ENCODE measurements at places on chromosomes 2 and 18.
A peak's percentile ranks its signal among the peaks of the same experiment; 100 is the strongest.

GRCh38 chr2:7961550-7961949, 720.3 kb upstream of the ID2 start:
- no peak for DNase-seq

DNA sequence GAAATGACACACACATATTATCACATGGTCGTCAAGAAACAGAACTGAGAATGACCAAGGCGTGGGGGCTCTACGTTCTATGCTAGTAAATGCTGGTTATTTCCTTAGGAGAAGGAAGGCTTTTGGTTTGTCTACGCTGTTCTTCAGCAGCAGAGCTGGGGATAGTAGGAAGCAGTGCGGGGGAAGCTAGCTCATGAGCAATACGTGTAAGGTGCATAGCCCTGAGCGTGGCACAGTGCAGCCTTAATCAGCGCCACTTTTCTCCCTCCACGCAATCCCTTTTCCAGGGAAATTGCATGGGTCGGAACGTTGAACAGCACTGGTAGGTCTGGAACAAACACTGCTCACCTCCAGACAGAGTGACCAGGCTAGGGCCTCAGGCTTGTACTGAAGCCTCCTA, 199.6 kb upstream of the FBXO11 start:
- DNase-seq = no peak

GRCh38 chr2:220209751-220210150, 582.3 kb downstream of the SLC4A3 start:
- no peak for DNase-seq

DNA sequence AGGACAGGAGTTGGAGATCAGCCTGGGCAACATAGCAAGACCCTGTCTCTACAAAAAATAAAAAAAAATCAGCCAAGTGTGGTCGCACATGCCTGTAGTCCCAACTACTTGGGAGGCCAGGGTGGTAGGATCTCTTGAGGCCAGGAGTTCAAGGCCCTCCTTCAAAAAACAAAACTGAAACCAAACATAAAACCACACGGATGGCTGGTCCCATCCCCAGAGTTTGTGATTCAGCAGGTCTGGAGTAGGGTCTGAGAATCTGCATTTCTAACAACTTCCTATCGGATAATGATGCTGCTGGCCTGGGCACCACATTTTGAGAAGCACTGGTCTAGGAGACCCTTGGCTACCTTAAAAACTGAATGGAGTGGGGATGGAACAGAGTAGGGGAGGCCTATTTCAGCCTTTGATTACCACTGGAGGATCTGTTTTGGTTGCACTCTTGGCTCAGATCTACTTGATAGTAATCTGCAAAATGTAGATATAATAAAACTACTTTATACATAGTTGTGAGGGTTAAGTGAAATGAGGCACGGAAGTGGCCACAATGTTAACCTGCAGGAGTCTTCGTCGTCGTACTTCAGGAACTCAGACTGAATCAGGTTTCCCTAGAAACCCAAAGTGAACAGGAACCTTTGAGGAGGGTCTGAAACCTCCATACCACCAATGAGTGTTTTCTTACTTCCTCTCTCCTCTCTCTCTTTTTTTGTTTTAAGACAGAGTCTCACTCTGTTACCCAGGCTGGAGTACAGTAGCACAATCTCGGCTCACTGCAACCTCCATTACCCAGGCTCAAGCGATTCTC, 25.5 kb upstream of the NFE2L2 start:
- no peak for DNase-seq

DNA sequence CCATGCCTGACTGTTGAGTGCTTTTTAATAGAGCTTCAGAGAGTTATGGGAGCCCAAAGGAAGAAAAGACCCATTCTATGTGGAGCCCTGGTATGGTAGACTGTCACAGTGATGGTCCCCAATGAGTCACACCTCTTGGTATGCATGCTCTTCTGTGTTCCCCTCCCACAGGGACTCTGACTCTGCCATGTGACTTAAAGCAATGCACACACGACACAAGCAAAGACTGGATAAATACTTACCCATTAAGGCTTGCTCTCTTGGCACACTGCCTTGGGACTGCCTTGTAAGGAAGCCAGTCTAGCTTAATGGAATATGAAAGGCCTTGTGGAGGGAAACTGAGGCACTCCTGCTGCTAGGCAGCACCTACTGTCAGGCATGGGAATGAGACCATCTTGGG, 16.7 kb upstream of the DTNB start:
- DNase-seq = no peak

DNA sequence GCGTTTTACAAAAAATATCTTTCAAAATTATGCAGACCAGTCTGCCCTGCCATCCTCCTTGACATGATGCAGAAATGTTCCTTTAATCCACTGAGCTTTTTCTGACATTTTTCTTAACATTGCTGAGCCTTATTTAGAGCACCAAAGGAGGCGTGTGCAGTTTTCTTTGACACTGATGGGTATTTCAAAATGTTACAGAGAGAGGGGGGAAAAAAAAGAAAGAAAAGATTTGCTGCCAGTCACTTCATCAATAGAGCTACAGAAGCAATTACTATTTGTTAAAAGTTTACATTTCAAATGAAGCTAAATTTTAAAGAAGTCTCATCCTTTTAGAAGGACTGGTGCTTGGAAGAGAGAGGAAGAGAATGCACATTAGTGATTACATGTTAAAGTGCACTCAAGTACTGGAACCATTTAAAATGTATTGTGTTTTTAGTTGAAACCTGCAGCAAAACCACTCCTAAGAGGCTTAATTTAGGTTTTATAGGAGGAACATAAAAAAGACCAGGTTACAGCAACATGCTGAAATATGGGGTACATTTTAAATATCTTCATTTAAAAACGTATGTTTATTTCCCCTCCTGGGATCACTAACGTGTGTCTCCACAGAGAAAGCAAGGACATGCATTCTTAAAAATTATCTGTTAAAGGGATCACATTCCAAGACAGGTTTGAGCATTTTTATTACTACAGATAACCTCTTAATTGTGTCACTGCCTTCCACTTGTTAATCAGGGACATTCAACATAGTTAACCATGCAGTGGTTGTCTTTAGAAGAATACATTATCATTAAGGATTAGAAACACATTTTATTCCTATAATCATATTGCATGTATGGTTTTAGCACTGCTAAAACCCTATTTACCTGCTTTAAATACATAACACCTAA, 258.4 kb downstream of the MEIS1 start:
- DNase-seq = no peak

GRCh38 chr2:233449921-233450863, 95.9 kb downstream of the DGKD start:
- DNase-seq = no peak

DNA sequence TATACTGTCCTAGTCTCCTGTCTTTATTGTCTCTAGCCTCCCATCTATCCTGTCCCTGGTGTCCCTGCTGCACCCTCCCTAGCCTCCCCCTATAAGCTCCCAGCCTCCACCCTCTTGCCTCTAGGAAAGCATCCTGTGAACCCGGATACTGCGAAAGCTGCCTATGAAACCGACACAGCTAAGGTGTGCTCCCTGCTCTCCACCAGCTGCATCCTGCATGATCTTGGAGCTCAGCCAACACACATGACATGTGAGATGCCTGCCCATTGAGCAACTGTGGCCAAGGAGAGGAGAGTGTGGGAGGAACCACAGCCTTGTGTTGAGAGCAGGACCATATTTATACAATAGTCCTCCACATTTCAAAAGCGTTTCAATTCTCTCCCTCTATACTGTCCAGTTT, 187.1 kb downstream of the ZBTB7C start:
- no peak for DNase-seq

DNA sequence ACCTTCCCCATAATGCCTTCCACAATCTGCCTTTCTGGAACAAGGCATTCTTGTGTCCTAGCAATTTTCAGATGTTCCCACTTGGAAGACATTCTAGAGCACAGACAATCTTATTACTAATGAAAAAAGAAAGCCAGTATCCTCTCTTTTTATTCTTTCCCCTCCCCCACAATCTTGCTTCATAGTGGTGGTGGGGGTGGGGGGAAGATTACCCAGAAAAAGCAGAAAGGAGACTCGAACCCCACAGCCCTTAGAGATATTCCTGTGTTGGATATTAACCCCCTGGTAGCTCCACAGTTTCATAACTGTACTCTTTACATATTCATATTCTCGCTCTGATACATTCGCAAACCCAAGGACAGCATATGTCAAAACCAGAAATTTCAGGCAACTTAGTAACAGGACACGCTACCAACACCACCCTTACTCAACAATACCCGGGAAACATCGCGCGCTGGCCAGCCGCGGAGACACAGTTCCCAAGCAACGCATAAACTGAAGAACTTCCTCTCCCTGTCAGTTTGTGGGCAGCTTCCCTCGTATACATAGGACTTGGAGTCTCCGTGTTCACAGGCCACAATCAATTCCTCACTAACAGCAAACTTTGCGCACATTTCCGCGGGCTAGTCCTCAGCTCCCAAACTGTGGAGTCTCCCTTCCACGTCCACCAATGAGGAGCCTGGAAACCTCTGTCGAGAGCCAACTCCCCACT, 793 bp downstream of the NR4A2 start:
- DNase-seq = no peak

DNA sequence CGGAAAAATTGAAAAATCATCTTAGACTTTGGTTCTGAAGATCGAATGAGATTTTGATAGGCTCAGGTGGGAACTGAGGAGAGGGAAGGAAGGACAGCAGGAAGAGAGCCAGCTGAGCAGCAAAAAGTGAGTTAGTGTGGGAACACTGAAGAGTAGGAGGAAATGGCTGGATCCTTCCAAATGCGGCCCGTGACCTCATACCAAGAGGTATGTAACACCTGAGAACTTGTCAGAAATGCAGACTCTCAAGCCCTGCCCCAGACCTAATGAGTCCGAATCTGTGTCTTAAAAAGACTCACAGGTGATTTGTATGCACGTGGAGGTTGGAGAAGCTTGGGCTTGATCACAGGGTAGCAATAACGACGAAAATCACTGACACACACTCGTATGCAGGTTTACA, 42.0 kb downstream of the COL4A3 start:
- no peak for DNase-seq

DNA sequence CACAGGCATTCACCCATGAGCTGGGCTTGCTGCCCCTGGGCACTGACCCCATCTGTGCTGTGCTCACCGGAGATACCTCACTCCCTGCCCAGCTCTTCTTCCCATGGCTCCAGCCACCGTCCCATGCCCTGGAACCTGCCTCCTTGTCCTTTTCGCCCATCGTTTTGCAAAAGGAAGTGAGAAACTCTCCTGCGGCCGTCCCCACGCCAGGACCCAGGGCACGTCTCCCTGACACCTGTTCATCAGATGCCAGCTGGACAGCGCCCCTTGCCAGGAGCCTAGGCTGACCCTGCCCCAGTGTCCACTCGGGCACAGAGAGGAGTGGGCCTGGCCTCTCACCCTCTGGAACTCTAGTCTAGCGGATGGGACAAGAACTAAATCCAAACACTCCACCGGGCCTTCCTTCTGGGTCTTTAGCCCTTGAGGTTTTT, 238.6 kb downstream of the SEPTIN10 start:
- DNase-seq = no peak

- no peak for DNase-seq
Observed at GRCh38 chr2:111034606-111035005, 86.1 kb upstream of the BCL2L11 start.

DNA sequence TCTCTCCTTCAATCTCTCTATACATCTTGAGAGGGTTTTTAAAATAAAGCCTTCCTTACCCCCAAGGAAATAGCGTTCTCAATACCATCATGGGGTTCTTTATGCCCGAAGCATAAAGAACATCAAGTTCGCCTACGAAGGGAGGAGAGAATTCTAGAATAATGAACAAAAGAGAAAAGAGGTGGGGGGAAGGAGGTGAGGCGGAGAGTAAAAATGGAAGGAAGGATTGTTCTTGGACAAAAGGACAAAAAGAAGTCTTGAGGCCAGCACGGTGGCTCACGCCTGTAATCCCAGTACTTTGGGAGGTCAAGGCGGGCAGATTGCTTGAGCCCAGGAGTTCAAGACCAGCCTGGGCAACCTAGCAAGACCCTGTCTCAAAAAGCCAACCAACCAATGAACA, 319.8 kb upstream of the NCKAP5 start:
- DNase-seq = no peak

DNA sequence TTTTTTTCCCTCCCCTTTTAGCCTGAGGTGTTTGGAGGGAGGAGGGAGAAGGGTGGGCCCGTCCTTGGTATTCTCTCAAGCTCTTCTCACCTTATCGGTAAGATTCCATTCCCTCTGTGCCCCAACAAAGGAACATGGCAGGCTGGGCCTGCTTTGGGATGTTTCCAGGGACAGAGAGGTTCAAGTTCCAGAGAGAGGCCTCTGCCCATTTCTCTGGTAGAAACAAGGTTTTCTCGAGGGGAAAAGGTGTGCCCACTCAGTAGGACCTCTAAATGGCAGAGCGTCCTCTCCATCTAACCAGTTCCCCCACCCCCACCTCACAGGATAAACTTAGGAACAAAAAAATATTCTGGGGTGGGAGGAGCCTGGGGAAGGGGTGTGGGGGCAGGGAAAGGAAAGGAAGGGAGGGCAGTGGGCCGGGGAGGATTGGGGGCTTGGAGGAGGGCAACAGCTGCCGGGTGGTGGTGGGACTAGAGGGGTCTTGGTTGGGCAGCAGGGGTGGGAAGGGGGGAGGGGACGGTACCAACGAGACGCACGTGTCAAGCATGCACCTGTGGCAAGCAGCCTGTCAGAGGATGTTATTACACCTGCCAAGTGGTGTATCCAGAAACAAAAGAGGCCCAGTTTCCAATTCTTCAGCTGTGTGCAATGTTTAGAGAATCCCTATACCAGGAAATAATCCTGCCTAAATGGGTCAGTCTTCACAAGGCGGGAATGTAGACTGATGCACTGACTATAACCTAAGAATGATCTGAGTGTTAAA, 2.1 kb downstream of the PCBP1 start:
- peak; percentile 40 for DNase-seq

DNA sequence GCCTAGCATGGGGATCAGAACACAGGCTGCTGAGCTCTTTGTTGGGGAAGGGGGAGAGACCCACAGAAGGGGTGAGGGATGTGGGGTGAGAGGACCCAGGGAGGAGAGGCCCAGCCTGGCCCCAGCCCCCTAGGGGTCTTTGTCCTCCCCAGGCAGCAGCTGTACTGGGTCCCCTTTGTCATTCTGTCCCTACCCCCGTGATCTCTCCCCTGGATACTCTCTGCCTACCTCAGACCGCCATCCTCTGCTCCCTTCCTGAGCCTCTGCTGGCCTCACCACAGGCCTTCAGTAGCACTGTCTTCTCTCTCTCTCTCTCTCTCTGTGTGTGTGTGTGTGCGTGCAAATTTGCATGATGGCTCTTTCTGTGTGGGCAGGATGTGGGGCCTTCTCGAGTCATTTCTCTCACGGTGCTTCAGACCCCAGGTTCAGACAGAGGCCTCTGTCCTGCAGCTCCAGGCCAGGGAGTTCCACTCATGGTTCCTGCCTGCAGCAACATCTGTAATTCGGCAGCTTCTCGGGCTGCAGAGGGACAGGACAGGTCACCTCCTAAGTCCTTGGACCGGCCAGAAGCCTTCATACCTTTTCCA, 1.4 kb downstream of the PSD4 start:
- peak; percentile 43 for DNase-seq
